ENCODE measurements at places on chromosomes 4 and X.

GRCh38 chrX:154408659-154409221 is 314 bp downstream of the DNASE1L1 start:
- no peak for DNase-seq

- no peak for DNase-seq
These were observed 21.6 kb downstream of the ART3 start for GRCh38 chr4:76096076-76096475.

GRCh38 chrX:14411326-14411725 is 118.0 kb upstream of the GLRA2 start:
- no peak for DNase-seq

GRCh38 chr4:183035726-183036415 is 63.2 kb upstream of the WWC2 start:
- no peak for DNase-seq

DNA sequence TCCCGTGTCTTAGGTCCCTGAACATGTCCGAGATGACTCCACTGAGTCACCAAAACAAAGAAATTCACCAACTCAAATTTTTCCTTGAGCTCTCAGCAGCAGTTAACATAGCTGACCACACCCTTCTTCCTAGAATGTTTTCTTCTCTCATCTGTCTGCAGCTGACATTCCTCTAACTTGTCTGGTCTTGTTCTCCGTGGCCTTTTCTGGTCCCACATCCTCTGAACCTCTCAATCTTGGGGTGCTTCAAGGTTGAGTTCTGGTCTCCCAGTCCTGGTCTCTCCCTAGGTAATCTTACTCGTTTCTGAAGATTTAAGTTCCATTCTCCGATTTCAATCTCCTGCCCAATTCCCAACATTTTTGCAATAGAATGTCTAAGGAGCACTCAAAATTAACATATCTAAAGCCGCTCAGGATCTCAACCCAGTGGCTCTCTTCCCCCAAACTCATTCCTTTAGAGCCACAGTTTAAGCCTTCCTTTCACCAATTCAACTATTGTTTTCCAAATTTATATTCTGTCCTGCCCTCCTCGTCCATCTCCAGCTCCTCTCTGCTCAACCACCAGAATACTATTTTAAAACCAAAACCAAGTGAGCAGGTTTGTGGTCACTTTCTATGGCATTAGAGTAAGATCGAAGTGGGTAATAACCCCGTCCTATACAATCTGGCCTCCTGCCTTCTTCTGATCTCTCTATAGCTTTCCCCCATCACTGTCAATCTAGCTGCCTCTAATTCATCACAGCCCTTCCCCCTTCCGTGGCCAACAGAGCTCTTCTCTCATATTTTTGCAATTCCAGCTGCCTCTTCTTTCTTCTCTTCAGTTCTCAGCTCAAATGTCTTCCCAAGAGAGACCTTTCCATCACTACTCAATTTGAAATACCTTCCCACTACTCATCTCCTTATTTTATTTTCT is 1.2 kb downstream of the TRIML2 start:
- no peak for DNase-seq

Measured in T-helper 2 cell treated with Interferon-gamma antibody and Interleukin-4, amounts not matched to agents 5 μg/mL and 100 μg/mL, for 36 hours (primary cell).